A549 treated with dexamethasone at 1 μM for 4 hours (cell line): ENCODE measurements at places on chromosomes 7 and 10. TPM values are rescaled to one million over a fixed set of nuclear protein-coding genes. Genes with fewer than 3 reads are reported as not detected.

Gene AKR1C8
- total RNA-seq: 0.07 to 0.14 TPM (median 0.08 TPM) in 5 replicates

Gene CYP26A1
- total RNA-seq: 2.5 to 3.2 TPM (median 2.6 TPM) in 5 replicates

Gene AGR3
- total RNA-seq: not detected in 5 replicates

Gene COL28A1
- total RNA-seq: 0.43 to 0.85 TPM (median 0.60 TPM) in 5 replicates

Gene CACNB2
- not detected in 5 replicates for total RNA-seq

Gene CLDN4
- total RNA-seq: 4.3 to 6.0 TPM (median 4.8 TPM) in 5 replicates

Gene PPP1R17
- not detected in 5 replicates for total RNA-seq

Gene GPR15LG
- total RNA-seq: 0.21 TPM in 1 of 5 replicates, not detected in the others

Gene NANOS1
- 2.4 to 3.6 TPM (median 3.4 TPM) in 5 replicates for total RNA-seq

Gene LBX1
- not detected in 5 replicates for total RNA-seq

Gene SFRP5
- 2.1 to 3.4 TPM (median 3.3 TPM) in 5 replicates for total RNA-seq

Gene THAP5
- 13.9 to 17.7 TPM (median 15.7 TPM) in 5 replicates for total RNA-seq

Gene SORCS1
- total RNA-seq: not detected in 5 replicates

Gene RBM20
- total RNA-seq: 3.6 to 4.9 TPM (median 4.0 TPM) in 5 replicates

Gene HOXA3
- 3.0 to 6.2 TPM (median 5.4 TPM) in 5 replicates for total RNA-seq

Gene GJC3
- 0.08 to 0.15 TPM (median 0.09 TPM) in 3 of 5 replicates, not detected in the others for total RNA-seq
